ENCODE measurements at places on chromosomes 1 and 21.

DNA sequence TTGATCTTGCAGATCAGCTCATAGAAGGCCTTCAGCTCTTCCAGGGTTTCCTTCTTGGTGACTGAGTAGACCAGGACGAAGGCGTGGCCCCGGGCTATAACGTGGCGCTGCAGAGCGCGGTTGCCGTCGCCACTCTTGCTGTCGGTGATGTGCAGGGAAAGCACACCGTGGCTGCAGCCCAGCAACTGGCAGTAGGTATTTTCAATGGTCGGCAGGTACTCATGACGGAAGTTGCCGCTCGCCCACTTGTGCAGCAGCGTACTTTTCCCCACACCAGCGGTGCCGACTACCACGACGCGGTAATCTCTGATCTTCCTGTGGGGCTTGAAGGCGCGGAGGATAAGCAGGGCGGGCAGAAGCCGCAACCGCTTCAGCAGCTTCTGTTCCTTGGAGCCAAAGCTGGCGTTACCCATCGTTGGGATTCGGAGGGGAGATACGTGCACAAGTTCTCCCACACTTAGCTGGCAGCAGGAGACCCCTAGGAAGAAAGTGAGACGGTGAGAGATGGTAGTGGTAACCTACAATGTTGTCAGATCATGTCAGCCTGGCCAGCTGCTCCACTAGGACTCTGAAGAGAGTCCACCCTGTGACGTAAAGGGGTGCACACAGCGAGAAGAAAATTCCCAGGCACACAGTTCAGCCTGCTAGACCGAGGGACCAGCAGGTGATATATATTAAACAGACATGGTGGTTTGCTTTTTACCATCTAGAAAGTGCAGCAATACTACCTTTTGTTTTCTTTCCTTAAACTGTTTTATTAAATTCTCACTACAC, 3.4 kb downstream of the DIRAS3 start:
- no peak for DNase-seq

DNA sequence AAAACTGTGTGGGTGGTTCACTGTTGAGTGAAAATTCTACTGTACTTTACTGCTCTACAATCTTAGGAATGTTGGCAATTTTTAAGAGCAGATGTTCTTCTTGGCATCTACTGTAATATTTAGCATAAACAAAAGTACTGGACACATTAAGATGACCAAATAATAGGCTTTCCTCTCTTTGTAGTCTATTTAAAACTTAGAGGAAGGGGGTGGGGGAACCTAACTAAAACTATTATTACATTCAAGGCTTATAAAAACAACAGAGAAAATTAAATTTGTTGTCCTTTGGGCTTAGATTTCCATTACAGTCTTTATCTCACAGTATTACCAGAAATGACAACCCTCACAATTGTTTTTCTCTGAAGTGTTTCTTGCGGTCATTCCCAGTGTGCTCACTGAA, 181.2 kb downstream of the PLPPR4 start:
- no peak for DNase-seq

DNA sequence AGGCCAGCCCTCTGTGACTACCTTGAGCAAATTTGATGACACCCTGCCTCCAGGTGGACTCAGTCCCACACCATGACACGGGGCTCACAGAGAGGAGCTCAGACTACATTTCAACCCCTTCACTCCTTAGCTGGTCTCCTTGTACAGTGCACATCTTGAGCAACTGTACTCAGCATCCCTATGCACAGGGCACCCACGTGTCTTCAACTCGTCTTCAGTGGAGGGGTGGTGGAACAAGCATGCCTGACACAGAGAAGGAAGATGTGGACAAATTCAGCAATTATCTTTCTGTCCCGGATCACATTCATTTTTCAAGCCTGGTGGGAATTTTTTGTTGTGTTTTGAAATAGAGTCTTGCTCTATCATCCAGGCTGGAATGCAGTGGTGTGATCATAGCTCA, 213.7 kb downstream of the KAZN start:
- DNase-seq, result no peak

DNA sequence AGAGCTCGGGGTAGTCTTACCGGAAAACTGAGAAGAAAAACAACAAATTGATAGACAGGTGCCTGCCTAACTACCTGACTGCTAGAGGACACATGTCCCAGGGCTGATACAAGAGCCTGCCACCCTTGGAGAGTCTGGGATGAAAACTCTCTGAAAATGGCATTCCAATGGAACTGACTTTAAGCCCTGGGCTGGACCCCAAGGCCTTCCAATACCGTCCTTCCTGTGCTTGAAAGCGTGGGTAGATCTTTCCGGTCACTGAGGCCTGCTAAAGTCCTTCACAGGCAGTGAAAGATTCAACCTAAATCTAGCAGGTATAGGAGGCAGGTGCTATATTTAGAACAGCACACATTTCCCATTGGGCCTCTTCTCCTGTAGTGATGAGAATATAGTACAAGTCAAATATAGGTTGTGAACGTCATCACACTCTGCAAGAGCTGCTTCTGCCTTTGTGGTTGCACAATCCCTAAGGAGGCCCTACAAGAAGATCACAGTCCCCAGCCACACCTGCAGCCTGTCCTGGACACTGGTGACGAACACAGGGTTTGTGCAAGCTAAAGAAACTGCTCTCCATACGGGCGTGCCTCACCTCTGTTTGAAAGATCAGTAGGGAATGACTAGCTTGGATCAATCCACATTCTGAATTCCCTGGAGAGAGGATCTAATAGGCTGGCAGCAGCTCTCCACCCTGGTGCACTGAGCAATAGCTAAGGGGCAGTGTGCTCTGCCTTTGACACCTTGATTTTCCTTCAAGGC, 876 bp upstream of the CHML start:
- DNase-seq, result no peak

DNA sequence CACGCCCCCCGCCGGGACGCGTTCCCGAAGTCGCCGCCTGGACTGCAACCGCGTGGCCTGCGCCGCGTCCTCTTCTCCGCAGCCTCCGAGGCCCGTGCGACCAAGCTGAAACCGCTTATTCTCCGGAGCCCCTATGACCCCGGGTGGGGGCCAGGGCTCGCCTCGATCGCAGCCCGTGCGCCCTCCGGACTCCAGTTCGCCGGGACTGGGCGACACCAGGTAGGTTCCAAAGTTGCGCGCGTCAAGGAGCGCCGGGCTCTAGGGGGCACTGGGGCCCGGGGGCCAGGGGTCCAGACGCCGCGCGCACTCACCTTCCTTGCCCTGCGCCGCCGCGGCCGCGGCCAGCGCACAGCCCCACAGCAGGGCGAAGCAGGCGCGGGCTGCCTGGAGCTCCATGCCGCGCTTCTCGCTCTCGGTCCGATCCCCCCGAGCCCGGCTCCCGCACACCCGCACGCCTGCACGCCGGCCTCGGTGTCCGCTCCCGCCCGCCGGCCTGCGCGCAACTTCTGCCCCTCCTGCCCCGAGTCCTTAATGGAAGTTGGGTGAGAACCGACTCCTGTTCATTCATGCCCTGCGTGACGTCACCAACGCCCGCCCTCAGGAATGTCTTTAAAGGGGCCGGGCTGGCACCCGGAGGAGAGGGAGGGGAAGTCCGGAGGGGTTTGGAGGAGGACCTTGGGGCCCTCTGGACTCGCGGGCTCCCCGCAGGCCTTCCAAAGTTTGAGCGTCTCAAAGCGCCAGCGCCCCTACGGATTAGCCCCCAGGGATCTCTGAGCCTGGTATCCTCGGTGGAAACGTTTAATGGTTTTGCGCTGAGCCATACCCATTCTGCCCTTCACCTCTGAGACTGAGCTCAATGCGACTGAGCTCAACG, at the start of gene EPHA2:
TSS of gene EPHA2 (minus strand) at position 533 of the 874 bp plus-strand sequence. CDS start at position 396, 137 bp downstream.
- no peak for DNase-seq

DNA sequence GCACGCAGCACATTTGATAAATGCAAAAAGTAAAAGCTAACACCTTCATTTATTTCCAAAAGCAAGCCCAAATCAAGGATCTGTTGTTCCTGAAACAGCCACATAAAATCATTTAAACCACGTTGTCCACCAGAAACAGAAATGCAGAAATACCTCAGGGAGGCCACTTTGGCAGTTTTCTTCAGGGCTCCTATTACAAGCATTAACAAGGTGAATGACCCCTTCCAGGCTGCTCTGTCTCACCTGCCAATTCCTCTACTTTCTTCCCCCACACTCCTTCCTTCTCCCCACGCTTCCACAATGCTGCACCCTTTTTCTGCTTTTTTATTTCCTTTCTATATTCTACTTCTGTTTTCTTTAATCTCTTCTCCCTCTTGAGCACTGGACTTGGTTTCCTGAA, 55.0 kb upstream of the PTGFRN start:
- DNase-seq, result no peak

DNA sequence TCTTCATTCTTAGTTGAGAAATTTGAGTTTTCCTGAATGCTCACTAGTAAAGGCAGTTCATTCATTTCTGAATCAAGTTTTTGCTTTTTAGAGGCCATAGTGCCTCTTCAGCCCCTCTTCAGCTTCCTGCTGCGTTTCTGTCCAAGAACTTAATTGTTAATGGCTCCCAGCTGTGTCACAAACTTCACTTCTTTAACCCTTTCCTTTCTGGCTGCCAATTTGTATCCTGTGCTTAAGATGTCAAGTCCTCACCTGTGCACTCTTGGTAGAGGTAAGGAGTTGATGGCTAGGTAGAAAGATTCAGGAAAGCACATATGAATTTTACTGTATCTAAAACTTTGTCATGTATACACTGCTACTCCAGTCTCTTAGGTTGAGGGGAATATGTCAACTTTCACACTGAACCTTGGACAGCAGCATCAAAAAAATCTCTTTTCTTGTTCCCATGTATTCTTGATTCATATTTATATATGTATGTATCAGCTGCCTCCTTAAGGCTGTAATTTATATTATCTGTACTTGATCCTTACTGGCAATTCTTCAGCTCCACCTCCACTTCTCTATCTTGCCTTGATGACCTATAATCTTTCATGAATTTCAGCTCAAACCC, 612.8 kb downstream of the LMO4 start:
- no peak for DNase-seq

- no peak for DNase-seq
These were observed 42.8 kb upstream of the JAK1 start for GRCh38 chr1:65009176-65009575.

DNA sequence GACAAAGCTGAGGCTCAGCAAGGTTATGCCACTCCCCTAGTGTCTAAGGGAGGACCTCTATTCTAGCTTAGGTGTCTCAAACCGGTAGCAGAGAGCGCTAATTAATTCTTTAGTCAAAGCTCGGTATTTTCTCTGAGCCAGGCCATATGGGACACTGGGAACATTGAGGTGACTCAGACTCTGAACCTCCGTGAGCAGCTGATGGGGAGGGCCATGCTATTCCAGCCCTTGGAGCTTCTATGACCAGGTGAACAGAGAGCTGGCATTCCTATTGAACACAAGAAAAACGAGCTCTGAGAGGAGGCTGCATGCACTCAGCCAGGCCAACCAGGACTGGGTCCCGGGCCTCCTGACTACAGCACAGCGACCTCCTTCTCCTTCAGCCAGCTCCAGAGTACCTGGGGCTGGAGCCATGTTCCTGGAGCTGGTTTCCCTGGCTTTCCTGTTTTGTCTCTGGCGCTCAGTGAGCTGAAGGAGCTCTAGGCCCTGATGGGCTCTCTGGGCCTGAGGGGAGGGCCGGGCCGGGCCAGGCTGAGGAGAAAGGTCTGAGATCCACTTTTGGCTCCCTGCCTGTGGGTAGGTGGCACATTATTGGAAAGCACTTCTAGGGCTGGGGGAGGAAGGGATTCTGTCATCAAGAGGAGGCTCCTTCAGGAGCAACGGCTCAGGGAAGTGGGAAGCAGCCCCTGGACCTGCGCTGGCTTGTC, 37.0 kb downstream of the SLC9A1 start:
- DNase-seq, result no peak

DNA sequence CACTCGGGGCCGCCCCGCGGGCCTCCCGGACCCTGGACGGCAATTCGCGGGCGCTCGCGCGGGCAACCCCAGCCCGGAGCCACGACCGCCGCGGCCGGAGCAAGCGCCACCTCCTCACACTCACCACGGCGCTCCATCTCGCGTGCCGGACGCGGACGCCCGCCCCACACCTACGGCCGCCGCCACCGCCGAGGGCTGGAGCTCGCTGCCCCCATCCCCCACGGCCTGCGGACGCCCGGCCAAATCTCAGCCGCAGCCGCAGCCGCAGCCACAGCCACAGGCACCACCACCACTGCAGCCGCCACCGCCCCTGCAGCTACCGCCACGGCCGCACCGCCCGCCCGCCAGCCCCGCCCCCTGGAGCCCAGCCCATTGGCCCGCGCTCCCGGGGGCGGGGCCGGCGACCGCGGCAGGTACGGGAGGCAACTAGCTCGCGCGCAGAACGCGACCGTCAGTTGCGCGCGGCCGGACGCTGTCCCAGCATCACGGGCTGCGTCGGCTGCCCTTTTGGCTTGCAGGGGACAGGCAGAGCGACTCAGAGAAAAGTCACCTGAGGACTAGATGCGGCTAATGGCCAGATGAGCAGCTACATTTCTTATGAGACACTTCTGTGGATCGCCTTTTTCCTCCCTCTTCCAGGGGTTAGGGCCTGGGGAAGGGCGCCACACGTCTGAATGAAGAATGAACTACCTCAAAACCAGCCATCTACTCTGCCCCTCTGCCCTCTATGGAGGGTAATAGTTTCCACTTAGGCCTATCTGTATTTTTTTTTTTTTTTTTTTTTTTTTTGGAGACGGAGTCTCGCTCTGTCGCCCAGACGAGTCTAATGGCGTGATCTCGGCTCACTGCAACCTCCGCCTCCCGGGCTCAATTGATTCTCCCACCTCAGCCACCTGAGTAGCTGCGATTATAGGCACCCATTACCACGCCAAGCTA, at the start of gene ARHGAP29:
TSS of gene ARHGAP29 (minus strand) at position 294 of the 936 bp plus-strand sequence. CDS start 5,973 bp downstream, outside the sequence.
- peak; percentile 30 for DNase-seq

- no peak for DNase-seq
These were observed 35.8 kb downstream of the C1orf21 start for GRCh38 chr1:184422490-184423233.

DNA sequence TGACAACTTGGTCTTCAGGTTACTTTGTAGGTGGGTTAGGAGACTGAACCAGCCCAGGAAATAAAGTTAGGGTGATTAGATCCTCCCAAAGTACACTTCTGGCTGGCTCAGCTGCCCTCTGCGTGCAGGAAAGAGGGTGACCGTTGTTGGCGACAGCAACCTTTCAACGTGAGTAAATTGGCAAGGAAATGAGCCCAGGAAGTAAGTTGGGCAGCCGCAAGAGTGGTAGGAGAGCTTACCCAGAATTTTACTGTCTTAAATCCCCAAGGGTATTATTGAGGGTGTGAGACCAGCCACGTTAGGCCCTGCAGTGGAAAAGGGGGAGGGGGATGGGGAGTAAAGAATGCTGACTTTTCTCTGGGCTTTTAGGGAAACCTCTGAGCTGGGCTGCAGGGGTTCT, 1.6 kb downstream of the TENT5C start:
- DNase-seq, result no peak

Measured in NCI-H748 treated with DMSO at 0.1 percent for 48 hours (cell line).